ENCODE measurements at places on chromosomes 5 and 9.

- no peak for DNase-seq
Measured at GRCh38 chr5:144085381-144085780, 85.1 kb downstream of the YIPF5 start.

GRCh38 chr5:54975701-54976100, 9.7 kb downstream of the ESM1 start:
- no peak for DNase-seq

- no peak for DNase-seq
Measured at GRCh38 chr5:116374434-116374852, 200.2 kb downstream of the SEMA6A start.

DNA sequence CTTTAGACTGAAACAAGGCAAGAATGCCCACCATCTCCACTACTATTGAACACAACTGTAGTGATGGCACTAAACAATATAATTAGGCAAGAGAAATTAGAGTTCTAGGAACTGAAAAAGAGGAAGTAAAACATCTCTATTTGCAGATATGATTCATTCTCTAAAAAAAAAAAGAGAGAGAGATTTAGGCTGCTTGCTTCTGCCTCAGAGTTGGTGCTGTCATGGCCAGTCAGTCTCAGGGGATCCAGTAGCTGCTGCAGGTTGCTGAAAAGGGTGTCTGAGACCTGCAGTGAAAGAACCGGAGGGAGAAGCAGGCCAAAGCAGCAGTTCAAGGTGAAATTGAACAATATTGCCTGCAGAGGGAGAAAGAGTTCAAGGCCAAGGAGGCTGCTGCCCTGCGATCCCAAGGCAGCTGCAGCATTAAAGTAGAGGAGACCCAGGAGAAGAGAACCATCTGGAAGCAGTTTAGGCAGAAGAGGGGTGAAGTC, 72.5 kb downstream of the AP3B1 start:
- no peak for DNase-seq

All from T-helper 22 cell (primary cell).